ENCODE measurements at places on chromosomes 2 and 18.

DNA sequence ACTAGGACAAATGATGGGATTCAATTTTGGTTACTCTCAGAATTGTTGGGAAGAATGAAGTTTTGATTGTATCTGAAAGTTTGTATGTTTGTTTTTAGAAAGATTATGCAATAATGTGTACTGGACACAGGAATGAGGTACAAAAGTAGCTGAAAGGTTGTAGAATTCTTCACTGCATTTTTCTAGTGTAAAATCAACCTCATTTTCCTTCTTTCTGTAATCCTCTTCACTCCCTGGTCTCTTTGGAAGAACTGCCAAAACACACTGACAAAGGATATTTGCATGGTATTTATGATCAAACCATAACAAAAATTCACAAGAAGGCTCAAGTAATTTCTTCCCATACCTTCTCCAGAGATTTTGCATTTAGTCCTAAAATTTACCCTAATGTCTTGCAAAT is 110.7 kb downstream of the ZEB2 start:
- no peak for DNase-seq

GRCh38 chr2:70902067-70902442 is 33.6 kb upstream of the ATP6V1B1 start:
- DNase-seq: no peak

DNA sequence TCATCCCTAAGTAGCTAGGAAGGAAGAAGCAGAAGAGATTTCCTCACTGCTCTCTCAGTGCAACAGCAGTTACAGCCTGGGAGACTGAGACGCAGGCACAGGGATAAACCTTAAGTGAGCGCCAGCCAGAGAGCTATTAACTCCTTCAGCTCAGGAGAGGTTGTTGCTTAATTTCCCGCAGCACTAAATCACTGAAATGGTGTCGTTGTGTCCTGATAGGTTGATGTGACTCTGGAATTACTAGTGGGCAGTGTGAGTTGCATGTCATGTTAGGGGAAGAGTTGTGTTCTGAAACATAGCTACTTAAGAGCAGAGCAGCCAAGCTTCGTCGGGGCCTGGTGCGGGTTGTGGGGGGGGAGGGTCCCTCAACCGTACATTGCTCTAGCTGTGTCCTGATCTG is 225.8 kb downstream of the NAPG start:
- no peak for DNase-seq

- DNase-seq: no peak
Measured at GRCh38 chr2:216490061-216490460, 8.6 kb upstream of the RPL37A start.

GRCh38 chr2:235849489-235849888 is 318.7 kb downstream of the GBX2 start:
- DNase-seq: no peak

DNA sequence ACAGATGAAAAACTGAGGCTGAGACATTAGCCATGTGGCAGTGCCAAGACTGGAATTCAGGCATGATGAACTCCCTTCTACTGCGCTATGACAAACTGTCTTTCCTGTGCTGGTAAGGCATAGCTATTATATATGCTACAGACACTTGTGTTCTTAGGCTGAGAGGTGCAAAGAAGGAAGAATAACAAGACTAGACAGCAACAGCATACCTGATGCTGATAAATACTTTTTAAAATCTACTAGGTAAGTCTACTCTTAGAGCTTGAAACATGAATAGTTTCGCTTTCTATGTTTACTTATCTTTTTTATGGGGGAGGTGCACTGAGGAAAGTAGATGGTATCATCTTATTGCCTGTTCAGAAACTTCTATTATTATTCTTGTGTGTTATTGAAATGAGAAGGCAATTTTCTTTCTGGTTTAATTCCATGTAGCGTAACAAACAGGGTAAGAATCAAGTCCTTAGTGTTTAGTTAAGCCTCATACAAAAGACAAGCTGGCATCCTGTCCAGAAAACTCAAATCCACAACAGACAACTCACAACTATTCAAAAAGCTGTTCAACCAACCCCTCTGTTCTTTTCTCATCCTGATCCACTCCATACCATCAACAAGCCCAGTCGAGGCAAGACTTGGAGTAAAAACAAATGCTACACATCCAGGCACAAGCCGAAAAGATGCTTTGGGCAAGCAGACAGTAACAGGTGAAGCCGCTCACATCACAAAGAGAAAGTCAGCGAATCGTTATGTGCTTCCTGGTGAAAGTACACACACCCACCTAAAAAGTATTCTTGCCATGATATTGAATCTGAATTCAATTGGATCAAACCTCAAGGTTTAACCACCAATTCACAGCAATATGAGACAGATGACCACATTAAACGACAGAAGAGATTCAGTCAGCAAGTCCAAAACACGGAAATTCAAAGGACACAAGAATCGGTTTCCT is 1.5 kb downstream of the TTC32 start:
- DNase-seq: no peak

Measured in LNCaP clone FGC (cell line).